Dermis blood vessel endothelial cell (primary cell): ENCODE measurements at places on chromosomes 12 and 14. TPM values are rescaled to one million over a fixed set of nuclear protein-coding genes. Genes with fewer than 3 reads are reported as not detected.

The DPF3 gene
- total RNA-seq, result 1.4 and 2.9 TPM in 2 replicates

The NRL gene
- total RNA-seq, result 0.88 and 2.6 TPM in 2 replicates

The PLA2G1B gene
- total RNA-seq, result not detected in 2 replicates

The VWF gene
- total RNA-seq, result 3,052 and 3,683 TPM in 2 replicates

The CFAP54 gene
- 8.3 and 13.1 TPM in 2 replicates for total RNA-seq

The LIN7A gene
- 0.19 and 1.2 TPM in 2 replicates for total RNA-seq

The RTL1 gene
- total RNA-seq, result not detected in 2 replicates

The STXBP6 gene
- total RNA-seq, result 4.9 and 18.9 TPM in 2 replicates

The RTN1 gene
- not detected in 2 replicates for total RNA-seq

The FGF6 gene
- not detected in 2 replicates for total RNA-seq

The KRT83 gene
- total RNA-seq, result not detected in 2 replicates

The PKP2 gene
- 1.2 and 4.9 TPM in 2 replicates for total RNA-seq

The SERPINA5 gene
- total RNA-seq, result 0.17 and 0.33 TPM in 2 replicates

The PSMA3 gene
- 102 and 157 TPM in 2 replicates for total RNA-seq

The CLMN gene
- total RNA-seq, result 0.68 and 1.5 TPM in 2 replicates

The CCDC175 gene
- not detected in 2 replicates for total RNA-seq

The C14orf119 gene
- 43.0 and 52.2 TPM in 2 replicates for total RNA-seq

The CCT2 gene
- total RNA-seq, result 223 and 259 TPM in 2 replicates

The ANKS1B gene
- total RNA-seq, result not detected in 2 replicates

The SNAPC1 gene
- total RNA-seq, result 27.3 and 32.2 TPM in 2 replicates

The DNAL1 gene
- 6.5 and 10.7 TPM in 2 replicates for total RNA-seq

The IL26 gene
- total RNA-seq, result not detected in 2 replicates

The PTPRR gene
- 0.33 TPM in 1 of 2 replicates, not detected in the other for total RNA-seq

The C12orf54 gene
- not detected in 2 replicates for total RNA-seq
